ENCODE measurements at places on chromosomes 5 and 9. TPM values are rescaled to one million over a fixed set of nuclear protein-coding genes. Genes with fewer than 3 reads are reported as not detected.

GRCh38 chr5:142982821-142983200, 212.6 kb downstream of the ARHGAP26 start:
- DNase-seq, result no peak

DNA sequence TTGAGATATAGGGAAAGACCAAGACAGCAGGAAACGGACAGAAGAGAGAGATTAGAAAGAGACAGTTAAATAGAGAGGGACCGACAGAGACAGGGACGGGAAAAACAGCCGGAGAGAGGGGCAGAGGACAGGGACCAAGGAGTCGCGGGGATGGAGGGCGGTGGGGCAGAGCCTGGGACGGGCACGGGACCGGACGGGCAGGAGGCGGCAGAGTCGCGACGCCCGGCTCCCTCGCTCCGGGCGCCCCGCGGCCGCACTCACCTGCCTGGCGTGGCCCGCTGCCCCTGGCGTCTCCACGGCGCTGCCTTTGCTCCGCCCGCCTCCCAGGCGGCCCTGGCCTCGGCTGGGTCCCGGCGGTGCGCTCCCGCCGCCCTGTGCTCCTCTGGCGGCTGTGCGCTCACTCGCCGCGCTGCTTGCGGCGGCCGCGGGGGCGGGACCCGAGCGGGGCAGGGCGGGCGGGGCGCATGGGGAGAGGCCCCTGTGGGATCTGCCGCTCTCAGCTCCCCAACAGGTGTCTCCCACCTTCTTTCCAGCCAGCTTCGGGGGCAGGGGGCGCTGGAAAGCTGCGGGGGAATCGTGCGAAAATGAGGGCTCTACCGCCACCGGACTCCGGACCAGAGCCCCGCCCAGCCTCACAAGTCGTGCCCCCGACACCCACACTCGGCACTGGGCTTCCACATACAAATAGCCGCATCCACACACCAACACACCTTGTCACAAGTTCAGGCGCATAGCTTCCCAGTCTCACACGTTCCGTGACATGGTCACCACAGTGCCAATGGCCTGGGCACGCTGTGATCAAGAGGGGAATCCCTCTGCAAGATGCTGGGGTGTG, at the start of gene ARID3C:
TSS of gene ARID3C (minus strand) at position 411 of the 835 bp plus-strand sequence. CDS start 1,052 bp downstream, outside the sequence.
- DNase-seq, result no peak

GRCh38 chr9:135239769-135240141, 152.3 kb downstream of the OLFM1 start:
- DNase-seq, result no peak

GRCh38 chr9:115883467-115884329, 269.9 kb upstream of the PAPPA start:
- DNase-seq, result no peak

DNA sequence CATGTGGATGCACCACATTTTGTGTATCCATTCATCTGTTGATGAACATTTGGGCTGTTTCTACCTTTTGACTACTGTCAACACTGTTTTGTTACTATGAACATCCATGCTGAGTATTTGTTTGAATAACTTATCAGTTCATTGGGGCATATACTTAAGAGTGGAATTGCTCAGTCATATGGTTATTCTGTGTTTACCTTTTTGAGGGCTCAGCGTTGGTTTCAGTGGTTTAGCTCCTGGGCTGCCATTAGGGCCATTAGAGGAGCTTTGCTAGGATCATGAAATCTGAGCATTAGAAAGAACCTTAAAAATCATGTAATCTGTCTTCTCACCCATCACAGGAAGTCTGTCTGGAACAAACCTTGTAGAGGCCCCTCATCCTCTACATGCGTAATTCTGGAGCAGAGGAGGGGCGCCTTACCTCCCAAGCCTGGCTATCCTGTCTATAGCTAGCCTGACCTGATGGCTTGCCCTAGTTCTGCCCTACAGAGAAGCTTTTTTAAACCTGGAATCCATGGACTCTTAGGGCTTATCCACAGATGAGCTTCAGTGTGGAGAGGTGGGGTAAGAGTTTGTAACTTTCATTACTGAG, 92.9 kb downstream of the PDZD2 start:
- no peak for DNase-seq

GRCh38 chr5:16557477-16557876, 59.3 kb downstream of the RETREG1 start:
- DNase-seq, result no peak

GRCh38 chr5:115246361-115246991, 16.2 kb downstream of the PGGT1B start:
- DNase-seq, result no peak

DNA sequence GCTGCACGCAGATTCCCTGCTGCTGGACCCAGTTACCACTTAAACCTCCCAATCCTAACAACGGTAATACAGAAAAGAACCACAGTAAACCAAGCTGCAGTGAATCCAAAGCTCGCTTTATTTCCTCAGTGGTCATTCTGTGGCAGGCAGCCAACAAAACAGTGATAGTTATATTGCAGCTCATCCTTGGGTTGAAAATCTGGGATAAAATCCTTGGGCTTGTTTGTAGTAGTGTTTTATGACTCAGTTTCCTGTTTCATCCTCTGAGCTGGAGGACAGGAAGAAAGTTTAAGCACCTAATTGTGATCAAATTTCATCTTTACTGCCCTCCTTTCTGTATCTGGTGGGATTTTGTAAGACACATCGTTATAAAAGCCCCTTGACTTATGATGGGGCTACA, 31.4 kb downstream of the HMGCR start:
- no peak for DNase-seq

GRCh38 chr5:16921211-16921610, 14.9 kb downstream of the MYO10 start:
- DNase-seq, result no peak

DNA sequence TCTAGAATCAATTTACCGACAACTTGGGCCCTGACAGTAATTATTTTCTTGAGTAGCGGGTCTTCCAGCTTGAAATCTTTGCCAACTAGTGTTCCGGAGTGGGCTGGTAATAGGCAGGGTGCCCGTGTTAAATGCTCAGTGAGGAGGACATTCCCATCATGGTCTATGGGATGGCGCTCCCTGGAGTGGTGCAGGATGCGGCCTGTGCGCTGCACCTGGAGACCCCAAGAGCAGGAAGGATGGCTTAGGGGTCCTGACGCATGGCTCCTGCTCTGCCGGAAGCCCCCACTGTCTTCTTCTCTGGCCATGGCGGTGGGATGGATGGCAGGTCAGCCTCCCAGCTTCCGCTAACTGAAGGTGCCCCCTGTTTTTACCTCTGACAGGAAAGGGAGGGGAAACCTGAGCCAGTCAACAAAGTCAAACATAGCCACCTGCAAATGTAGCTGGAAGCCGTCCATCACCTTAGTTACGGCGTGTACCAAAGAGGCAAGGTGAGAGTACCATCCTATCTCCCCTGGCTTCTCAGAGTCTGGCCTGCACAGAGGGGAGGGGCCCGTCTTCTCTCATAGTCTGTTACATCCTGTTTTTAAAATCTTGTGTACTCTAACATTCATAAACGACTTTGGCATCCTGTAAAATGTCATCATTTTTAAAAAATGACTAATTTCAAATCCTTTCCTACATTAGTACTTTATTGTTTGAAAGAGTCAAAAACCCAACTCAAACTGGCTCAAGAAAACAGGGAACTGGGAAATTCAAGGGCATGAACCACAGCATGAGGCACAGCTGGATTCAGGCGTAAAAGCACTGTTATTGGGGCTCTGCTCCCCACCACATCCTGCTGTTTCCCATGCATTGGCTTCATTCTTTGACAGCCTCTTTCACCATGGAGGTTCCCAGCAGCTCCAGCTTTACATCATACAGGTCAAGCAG, 28.5 kb upstream of the UNC5A start:
- DNase-seq, result no peak

DNA sequence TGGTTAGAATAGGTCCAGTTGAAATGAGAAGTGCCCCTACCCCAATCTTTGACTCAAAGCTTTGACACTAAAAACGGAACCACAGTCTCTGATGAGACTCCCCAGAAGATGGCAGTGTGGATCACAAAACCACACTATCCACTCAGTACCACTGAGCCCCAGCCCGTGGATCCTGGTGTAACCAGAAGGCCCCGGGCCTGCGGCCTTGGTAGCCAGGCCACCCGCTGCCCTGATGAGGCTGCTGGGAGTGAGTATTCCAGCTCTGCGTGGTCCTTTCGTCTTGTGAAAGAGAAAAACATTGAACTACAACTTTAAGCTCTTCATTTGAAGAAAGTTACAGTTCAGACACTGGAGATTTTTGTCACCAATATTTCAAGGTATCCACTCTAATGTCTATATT, 42.2 kb upstream of the FBP1 start:
- peak; percentile 69 for DNase-seq

- no peak for DNase-seq
Measured at GRCh38 chr5:23977365-23977764, 470.0 kb downstream of the PRDM9 start.

DNA sequence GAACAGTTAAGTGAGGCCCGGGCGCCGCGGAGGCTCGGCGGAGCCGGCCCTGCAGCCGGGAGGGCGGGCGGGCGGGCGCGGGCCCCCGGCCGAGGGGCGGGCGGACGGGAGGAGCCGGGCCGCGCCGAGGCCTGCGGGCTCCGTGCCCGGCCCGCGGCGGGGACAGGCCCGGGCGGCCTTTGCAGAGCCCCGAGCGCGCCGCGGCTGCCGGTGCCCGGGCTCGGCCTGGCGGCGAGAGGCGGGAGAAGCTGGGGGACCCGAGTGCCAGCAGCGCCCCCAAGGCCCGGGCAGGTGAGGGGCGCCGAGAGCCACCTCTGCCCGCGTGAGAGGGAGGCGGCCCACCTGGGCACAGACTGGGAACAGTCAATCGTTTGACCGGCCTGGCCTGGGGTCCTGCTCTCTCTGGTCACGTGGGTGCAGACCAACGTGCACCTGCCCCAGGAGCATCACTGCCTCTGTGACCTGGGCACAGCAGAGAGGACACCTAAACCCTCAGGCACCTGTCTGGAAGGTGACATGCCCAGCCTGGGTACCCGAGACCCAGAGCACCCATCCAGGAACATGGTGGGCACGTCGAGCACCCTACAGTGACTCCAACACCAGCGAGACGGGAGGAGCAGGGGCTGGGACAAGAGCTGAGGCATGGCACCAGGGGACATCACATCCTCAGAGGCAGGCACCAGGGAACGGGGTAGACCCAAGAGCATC, 531 bp downstream of the MVB12B start:
- no peak for DNase-seq

- no peak for DNase-seq
Measured at GRCh38 chr5:113950186-113950585, 411.7 kb upstream of the KCNN2 start.

GRCh38 chr9:110785166-110785565, 116.6 kb downstream of the MUSK start:
- DNase-seq, result no peak

DNA sequence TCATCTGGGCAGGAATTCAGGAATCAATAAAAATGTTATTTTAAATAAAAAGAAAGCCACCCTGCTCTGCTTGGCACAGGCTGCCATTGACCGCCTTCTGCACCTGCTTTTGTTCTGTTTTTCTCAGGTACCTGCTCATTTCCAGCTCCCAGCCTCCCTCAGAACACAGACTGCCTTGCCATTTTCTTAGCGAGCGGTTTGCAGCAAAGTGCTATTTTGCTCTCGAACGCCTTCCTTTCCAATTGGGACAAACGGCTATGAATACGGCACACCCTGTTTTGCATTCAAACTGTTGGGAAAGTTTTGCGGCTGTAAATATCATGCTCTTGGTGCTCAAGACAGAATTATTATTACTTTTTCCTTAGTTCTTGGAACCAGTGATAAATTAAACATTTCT, 25.1 kb upstream of the FCN1 start:
- no peak for DNase-seq

GRCh38 chr5:7615566-7616061, 219.7 kb downstream of the ADCY2 start:
- DNase-seq, result no peak

DNA sequence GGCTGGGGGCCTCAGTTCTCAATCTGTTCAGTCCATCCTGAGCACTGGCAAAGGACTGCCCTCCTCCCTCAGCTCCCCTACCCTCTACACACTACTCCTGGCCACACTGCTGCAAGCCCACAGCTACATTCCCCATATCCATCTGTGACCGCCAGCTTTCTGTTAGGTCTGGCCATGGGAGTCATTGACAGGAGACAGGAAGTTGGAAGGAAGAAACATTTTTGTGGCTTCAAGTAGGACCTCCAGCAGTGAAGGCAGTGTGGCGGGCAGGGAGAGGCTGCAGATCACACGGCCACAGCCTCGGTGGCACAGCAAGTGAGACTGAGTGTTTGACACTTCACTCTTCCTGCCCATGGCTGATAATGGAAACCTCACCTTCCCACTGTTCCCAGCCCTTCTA, 55.9 kb downstream of the SECISBP2 start:
- no peak for DNase-seq

GRCh38 chr9:123637606-123637944, 281.6 kb downstream of the CRB2 start:
- no peak for DNase-seq

GRCh38 chr5:86554638-86555037, 63.1 kb upstream of the COX7C start:
- no peak for DNase-seq

DNA sequence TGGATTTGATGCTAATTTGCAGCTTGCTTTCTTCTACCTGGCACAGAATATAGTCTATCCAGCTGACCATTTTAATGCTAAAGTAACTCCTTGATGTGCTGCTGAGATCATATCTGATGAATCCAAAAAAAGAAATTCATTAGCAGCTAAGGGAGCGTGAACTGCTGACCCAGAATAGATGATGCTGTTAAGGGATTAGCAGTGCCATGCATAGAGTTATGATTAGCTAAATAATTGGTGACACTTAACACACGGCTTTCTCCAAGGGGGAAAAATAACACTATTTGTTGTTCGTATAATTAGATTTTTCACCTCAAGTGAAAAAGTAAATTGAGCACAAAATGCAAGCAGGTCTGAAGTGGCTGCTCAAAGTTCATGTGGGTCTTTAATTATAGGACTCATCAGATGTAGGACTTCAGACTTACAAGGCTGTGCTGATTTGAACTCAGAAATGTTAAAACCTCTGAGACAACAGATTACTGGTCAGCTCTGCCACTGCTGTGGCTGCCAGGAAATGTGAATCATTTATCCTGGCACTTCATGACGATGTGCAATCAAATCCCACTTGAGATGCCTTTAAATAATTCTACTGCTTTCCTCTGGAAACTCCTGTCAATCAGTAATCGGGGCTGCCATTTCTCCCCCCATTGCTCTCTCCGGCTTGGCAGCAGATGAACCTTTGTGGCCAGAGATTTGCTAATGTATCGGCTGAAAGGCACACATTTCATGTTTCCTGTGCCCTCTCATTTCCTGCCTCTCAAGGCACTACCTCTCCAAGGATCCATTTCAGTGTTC, 291.6 kb upstream of the C9orf72 start:
- no peak for DNase-seq

DNA sequence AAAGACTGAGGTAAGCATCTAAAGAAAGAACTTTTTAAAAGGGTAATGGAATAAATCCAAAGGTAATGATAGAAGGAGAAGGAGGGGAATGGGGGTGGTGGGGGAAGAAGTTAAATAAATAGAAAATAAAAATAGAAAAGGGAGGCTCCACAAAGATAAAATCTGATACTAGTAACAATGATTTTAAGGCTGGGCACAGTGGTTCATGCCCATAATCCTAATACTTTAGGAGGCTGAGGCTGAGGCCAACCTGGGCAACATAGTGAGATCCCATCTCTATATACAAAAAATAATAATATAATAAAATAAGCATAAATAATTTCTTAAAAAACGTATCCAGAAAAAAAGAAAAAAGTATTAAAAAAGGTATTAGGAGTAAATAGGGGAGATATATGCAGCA, 89.3 kb downstream of the FNBP1 start:
- no peak for DNase-seq

Gene CTXN3
- total RNA-seq, result not detected

Gene ANKRD18B
- not detected for total RNA-seq

Gene PROB1
- total RNA-seq, result 56.1 TPM

Gene DAPK1
- total RNA-seq, result 2.1 TPM

Gene SLC25A48
- total RNA-seq, result 0.72 TPM

Gene UBAP2
- total RNA-seq, result 25.8 TPM

Gene ZNF300
- 0.67 TPM for total RNA-seq

Gene PLAC8L1
- not detected for total RNA-seq

Gene CMBL
- 22.6 TPM for total RNA-seq

Gene PGGT1B
- 4.2 TPM for total RNA-seq

Measured in heart left ventricle (tissue), 16 donors.